ENCODE measurements at places on chromosomes 5 and 9. TPM values are rescaled to one million over a fixed set of nuclear protein-coding genes. Genes with fewer than 3 reads are reported as not detected.

DNA sequence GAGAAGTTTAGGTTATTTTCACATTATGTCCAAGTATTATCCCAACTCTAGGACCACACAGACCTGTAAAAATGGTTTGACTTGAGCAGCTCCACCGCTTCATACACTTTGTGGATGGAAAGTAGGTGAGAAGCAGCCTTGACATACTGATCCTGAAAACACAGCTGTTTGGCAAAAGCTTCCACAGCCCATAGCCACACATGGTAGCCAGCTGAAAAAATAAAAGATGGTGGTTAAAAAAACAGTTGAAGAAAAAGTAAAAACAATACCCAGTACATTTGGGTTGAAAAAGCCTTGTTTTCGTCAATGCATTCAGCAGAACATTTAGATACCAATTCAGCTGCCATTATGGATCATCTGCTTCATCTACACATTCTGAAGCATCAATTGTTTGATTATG is 36.7 kb downstream of the GEMIN5 start:
- no peak for DNase-seq

DNA sequence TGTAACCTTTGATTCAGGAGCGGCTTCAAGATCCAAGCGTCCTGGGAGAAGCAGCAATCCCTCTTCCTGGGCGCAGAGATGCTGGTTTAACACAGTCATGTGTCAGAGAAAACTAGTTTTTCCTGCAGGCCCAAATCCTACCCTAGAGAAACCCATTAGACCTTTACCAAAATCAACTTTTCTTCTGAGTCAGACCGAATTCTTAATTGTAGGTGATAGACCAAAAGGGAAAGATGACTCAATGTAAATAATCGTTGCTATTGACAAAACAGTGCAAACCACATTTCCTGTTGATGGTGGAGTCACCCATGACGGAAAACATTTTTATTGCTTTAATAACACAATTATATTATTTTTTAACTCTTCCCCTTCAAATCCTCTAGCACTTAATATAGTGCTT is 40.1 kb downstream of the SLC1A1 start:
- no peak for DNase-seq

DNA sequence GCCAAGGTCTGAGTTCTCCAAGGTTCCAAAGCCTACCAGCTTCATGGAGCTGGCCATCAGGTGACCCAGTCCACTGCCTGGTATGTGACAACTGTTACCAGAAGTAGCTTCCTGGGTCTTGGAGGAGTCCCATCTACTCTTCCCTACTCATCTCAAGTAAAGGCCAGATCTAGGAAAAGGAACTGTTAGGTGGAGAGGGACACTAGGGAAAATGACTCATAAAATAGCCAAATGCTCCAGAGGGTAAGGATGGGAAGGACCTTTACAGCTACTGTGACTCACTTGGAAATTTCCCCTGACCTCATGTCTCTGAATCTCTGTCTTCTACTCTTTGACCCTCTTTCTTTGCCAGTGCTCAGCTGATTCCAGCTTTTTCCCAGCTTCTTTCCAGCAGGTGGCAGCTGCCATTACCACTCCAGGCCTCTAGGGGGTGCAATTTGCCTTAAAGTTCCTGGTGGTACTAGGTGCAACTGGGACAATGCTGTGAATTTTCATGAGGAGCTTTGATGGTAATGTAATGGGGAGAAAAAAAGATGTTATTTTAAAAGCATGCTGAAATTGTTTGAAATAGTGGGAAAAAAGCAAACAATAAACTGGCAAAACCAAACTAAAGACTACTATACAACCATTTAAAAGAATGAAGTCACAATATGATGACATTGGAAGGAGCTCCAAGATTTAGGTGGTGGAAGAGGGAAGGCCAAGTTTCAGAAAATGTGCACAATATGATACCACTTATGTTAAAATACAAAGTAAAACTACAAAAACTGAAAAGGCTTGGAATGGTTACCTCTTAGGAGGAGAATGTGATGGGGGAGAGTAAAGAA is 27.1 kb upstream of the MYORG start:
- peak; percentile 68 for DNase-seq

Gene KIAA1958
- total RNA-seq = 8.7 TPM

DNA sequence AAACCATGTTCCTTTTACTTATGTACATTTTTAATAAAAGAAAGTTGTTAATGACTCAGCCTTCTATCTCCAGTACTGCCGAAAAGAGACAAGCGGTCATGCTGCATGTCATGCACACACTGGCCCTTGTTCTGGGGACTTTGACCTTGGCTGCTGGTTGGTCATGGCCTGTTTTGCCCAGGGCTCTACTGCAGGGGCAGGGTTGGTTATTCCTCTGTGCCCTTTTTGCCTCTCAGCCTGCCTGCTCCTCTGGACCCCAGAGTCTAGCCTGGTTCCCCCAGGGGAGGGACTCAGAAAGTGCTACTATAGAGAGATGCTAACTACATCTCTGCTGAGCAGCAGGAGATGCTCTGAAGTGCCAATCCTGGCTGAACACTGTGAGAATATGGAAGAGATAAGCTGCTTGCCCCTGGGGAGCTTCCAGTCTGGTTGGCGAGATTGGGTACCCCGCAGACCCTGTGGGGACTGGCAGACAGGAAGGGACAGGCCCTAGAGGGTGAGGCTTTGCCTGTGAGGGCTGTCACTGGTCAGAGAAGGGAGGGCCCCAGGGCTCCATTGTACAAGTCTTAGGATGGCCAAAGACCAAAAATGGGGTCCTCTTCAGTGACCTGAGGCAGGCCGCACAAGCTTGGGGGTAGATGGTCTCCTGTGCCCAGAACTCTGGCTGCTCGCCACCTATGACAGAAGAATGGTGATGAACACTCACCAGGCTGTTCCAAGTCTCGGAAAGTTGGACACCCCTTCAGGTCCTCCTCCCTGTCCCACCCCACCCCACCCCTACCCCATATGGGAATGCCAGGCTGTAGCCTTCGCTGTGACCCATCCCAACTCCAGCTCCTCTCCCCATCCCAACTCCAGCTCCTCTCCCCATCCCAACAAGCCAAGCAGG is 14.3 kb downstream of the IRF1 start:
- no peak for DNase-seq

Gene GEMIN5
- 13.6 TPM for total RNA-seq

DNA sequence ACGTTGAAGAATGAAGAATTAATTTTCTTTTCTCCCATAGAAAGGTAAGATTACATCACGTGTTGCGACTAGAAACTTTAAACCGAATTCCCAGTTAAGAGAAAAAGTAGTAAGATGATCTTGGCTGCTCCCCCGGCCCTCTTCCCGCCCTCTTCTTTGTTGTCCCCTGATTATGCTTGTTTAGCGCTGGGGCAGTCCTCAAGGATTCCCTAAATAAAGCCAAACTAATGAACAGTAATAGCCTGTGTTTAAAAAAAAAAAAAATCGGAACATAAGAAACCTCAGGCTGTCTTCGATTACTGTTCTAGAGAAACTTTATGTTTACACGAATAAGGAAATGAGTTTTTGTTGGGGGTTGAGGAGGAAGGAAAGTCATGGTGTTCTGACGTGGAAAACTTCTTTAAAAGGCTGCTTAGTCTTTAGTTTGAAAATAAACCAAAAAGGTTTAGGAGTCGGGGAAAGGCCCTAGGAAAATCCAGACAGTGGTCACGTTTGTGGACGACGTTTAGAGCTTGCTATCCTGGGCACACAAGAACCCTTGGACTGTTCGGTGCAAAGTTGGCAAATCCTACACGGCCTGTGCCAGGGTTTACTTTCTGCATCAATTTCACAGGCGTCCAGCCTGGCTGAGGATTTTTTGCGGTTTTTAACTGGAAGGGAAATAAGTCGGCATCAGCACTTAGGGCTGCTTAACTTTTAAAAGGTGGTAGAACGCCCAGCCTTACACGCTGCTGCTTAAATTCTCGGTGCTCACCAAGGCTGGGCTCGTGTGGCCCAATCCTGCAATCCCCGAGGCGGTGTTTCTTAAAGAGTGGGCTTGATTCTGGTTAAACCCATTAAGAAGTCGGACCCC is 1.1 kb upstream of the MAT2B start:
- peak; percentile 59 for DNase-seq

Gene BSPRY
- 79.7 TPM for total RNA-seq

Gene FBN2
- 1.9 TPM for total RNA-seq

Gene IFNA13
- not detected for total RNA-seq

GRCh38 chr9:28967226-28967625 is 1393.9 kb upstream of the C9orf72 start:
- no peak for DNase-seq

Gene NEUROG1
- not detected for total RNA-seq

GRCh38 chr9:137555179-137555578 is 3.5 kb downstream of the MRPL41 start:
- no peak for DNase-seq

DNA sequence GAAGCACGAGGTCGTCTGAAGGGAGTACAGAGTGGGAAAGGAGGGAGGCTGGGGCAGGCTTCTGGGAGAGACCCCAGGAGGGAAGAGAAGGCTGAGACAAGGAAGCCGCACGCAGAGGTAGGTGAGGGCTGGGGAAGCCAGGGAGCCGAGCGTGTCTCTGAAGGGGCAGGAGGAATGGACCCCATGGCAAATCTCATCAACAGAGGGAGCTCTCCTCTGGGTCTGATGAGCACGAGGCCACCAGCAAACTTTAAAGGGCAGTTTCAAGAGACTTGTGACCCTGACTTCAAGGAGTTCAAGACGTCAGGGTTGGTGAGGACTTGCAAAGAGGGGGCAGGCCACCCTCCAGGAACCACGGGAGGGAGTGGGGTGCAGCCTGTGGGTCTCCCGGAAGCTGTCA is 326.2 kb upstream of the IRX2 start:
- DNase-seq = no peak

DNA sequence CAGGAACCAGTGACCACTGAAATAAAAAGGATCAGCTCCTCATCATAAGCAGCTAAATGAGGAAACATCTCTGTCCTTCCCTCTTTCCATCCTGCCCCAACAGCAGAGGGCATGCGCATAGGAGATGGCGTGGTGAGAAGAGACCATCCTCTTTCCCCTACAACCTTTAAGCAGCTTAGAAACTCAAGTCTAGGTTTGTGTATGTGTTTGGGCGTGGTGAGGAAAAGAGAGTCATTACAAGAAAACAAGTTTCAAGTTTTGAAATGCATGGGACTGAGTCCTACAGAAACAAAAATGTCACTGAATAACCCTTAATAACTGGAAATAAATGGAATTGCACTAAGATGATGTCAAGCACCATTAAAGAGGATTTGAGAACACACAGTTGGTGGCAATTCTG is 96.4 kb upstream of the IL12B start:
- DNase-seq = no peak

Gene RBM22
- total RNA-seq = 42.0 TPM

DNA sequence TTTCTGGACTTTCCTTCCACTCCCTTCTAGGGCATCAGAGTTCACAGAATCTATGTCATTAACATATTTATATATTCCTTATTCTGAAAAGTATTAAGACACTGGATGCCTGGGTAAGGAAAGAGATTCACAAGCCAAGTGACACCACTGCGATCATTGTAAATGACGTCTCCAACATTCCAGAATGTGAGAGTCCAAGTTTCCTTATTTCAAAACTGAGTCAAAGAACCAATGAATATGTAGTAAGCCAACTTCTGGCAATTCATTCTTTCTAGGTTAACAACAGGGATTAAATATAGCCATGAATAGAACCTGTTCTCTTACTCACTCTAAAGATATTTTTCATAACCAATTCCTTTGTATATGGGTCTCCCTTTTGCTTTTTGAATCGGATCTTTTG is 18.1 kb downstream of the RAI14 start:
- DNase-seq = no peak

GRCh38 chr5:142115937-142116614 is 7.5 kb downstream of the NDFIP1 start:
- no peak for DNase-seq

GRCh38 chr9:114759512-114760341 is 46.1 kb downstream of the TNFSF15 start:
- no peak for DNase-seq

All from thyroid gland (tissue), 4 donors.